ENCODE measurements at places on chromosomes 11 and 22. TPM values are rescaled to one million over a fixed set of nuclear protein-coding genes. Genes with fewer than 3 reads are reported as not detected.

ANO1 gene
- 7.5 TPM for total RNA-seq

CRYBB3 gene
- total RNA-seq = not detected

FUT4 gene
- 2.4 TPM for total RNA-seq

GRIA4 gene
- not detected for total RNA-seq

CLTCL1 gene
- 2.8 TPM for total RNA-seq

CDC42EP2 gene
- 7.1 TPM for total RNA-seq

GLYAT gene
- total RNA-seq = 0.60 TPM

OR10D3 gene
- not detected for total RNA-seq

TSGA10IP gene
- total RNA-seq = not detected

NAALAD2 gene
- 0.59 TPM for total RNA-seq

YPEL4 gene
- 1.1 TPM for total RNA-seq

- DNase-seq = no peak
Observed at GRCh38 chr11:133234883-133235282, 297.4 kb downstream of the OPCML start.

- no peak for DNase-seq
Observed at GRCh38 chr11:61959678-61960077, 7.8 kb downstream of the FTH1 start.

GRCh38 chr11:46290598-46291309, 13.3 kb downstream of the CREB3L1 start:
- DNase-seq = peak; percentile 96

DNA sequence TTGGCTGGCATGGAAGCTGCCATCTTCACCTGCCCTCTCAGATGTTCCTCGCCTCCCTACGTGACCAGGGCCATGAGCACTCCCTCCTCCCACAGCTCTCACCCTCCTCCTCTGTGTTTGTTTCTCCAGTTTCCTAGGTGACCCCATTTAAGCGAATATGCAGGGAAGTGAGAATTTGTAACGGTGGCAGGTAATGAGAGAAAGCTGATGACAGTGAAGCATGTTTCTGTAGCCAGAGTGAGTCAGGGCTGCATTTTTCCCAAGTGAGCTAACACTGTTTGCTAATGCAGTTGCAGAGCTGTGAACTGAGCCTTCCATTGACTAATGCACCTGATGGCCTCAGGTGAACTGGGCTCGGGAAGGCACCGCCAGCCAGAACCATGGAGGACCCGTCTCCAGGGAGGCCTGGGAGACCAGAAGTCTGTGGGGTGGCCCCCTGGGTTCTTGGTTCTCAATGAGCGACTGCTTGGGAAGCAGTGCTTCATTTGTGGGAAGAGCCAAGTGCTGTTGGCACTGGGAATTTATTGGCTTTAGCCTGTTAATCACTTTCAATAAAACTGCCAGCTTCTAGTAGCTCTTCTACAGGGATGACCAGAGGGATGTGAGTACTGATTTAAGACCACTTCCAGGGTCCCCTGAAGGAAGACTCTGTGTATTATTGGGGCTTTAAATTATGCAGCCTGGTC, 64.5 kb downstream of the BARX2 start:
- no peak for DNase-seq

GRCh38 chr22:37123649-37124048, 14.1 kb upstream of the TMPRSS6 start:
- DNase-seq = no peak

- DNase-seq = no peak
Observed at GRCh38 chr11:104895634-104896033, 2.6 kb downstream of the CASP12 start.

- DNase-seq = no peak
Observed at GRCh38 chr11:95536047-95536690, 253.4 kb downstream of the FAM76B start.

- DNase-seq = no peak
Observed at GRCh38 chr22:28450109-28450508, 229.5 kb downstream of the TTC28 start.

- DNase-seq = peak; percentile 11
Observed at GRCh38 chr22:31247726-31248125, 35.6 kb downstream of the LIMK2 start.

DNA sequence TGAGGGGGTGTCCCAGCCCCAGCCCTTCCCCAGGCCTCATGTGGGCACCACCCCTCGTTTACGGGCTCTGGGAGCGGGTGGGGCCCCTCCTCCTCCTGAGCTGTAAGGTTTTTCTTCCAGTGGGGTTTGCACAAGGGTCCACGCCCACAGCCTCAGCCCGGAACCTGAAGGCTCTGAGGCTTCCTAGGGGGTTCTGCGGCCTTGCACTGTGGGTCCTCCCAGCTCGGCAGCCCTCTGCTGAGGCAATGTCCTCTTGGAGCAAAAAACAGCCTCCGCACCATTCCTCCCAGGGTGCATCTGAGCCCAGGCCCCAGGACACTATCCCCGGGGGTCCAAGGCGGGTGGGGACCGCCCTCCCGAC, 14.1 kb downstream of the H19 start:
- DNase-seq = no peak

GRCh38 chr22:37420686-37421467, 6.4 kb downstream of the ELFN2 start:
- no peak for DNase-seq

DNA sequence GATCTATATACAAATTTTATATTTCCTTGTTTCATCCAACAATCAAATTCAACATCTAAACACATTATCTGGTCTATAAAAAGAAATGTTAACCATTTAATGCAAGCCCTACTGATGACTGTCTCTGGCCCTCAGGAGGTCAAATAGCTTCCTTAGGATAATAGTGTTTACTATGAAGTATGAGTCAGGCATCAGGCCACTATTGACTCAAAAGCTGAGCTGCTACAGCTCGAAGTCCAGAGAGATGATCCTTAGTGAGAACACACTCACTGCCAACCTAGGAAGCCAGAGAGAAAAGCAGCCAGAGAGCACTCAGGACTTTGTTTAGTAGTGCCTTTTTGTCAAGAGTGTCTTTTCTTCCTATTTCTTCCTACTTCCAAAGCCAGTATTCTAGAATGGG, 171.8 kb downstream of the SOX6 start:
- peak; percentile 2 for DNase-seq

DNA sequence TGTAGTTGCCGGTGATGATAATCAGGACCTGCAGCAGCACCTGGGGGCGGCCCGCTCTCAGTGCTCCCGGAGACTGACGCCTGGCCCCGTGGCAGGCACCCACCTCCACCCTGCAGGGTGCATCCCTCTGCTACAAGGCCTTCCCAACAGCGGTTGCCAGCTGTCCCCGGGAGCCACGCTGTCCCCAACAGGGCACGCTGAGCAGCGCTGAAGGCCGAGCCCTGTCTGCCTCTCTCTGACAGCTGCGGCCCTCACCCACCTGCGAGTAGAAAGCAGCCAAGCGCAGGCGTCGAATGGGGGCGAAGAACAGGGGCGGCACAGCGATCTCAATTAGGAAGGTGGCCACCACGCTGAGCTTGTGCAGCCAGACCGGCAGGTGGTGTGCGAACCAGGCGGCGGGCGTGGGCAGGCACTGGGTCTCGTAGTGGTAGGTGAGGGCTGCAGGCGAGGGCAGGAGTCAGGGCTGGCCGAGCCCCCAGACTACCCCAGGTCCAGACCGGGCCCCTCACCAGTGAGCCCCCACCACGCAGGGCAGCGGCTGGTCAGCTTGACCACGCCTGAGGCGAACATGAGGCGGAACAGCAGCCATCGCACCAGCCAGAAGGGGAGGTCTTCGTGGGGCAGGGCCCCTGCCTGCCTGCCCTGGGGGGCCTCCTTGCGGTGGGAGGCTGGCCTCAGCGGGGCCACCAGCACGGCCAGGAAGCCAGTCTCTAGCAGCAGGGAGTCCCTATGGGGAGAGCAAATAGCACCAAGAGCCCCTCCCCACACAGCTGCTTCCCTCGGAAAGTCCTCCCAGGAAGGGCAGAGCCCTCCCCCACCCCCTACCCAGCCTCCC, 1.5 kb downstream of the LMF2 start:
- DNase-seq = no peak

DNA sequence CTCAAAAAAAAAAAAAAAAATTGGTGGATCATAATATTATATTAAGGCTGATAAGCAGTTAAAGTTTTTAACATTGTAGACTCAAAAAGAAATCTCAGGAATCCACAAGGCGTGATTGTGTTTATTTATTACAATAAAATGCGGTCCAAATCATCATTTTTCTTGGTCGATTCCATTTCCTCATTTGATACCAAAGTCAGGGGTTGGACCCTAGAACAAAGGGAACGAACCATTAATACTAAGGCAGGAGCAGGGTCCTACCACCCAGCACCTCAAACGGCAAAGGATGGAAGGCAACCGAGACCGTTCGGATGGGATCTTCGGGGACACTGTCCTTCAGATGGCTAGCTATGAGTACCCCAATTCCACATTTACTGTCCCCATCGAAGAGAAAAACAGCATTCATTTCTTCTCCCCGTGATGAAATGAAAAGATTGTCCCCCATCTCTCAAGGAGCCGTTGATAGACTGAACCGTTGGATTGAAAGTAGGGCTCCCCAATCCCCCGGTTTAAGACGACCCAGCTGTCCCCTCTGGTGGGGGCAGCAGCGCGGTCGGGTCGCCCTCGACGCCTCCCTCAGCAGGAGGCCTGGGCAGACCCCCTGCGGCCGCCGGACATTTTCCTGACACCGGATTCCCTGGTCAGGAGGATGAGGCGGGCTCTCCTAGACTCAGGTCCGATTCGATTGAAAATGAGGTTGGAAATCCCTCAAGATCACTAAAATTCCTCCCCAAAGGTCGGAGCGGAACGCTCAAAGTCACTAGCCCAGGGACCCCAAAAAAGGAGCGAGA, 607 bp downstream of the DMC1 start:
- DNase-seq = no peak

- no peak for DNase-seq
Observed at GRCh38 chr11:115707180-115707905, 203.1 kb upstream of the CADM1 start.

DNA sequence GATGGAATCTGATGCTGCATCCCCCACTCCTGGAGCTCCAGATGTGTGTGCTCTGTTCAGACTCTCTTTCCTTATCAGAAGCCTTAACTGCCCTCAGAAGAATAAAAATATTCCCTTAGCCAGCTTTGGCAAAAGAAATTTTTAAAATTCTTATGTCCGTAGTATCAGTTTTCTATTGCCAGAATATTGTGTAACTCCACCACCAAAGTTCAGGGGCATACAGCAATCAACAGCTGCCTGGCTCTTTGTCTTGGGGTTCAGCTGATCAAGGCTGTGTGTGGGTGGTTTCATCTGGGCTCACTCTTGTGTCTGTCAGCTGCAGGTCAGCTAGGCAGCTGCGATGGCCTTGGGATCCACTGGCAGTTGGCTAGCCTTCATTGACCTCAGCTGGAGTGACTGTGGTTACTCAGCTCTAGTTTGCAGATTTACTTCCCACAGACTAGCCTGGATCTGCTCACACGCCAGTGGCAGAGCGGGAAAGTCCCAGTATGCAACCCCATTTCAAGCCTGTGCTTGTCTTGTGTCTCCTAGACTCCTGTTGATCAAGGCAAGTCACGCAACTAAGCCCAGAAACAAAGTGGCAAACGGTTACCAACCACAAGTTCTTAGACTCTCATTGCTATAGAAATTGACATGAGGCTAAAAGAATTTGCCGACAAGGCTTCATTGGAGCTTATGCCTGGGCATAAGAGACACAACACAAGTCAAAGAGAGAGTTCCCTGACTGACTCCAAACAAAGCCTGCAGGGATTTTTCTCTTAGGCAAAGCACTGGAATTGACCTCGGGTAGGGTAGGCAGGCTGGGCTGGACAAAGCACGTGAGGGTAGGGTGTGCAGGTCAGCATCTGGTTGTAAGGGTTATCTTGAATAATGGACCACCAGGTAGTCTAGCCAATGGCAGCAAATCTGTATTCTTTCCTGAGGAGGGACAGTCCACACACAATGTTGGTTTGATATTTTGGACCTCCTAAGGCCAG, 7.5 kb downstream of the TMEM138 start:
- peak; percentile 98 for DNase-seq

- no peak for DNase-seq
Observed at GRCh38 chr11:122563761-122564160, 91.8 kb upstream of the UBASH3B start.

GRCh38 chr11:131229221-131229620, 141.2 kb upstream of the NTM start:
- no peak for DNase-seq

DNA sequence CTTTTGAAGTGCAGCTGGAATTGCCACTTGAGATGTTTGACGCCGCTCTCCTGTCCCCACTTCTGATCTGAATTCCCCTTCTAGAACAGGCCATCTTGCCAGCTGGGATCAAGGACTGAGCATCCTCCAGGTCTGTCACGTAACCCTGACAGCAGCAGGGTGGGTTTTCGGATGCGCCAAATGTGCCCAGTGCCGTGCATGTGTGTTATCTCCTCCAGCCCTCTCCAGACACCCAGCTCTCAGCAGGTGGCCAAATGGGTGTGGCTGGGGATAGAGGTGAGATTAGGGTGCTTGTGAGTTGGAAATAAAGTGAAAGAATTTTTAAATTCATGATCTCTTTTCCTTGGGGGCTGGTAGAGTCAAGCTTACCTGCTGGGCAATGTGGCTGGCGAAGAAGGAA, 3.3 kb downstream of the OSBP2 start:
- DNase-seq = no peak

- peak; percentile 92 for DNase-seq
Observed at GRCh38 chr11:79413268-79413667, 27.6 kb downstream of the TENM4 start.

- peak; percentile 99 for DNase-seq
Observed at GRCh38 chr11:126113515-126113957, 50.9 kb upstream of the CDON start.

DNA sequence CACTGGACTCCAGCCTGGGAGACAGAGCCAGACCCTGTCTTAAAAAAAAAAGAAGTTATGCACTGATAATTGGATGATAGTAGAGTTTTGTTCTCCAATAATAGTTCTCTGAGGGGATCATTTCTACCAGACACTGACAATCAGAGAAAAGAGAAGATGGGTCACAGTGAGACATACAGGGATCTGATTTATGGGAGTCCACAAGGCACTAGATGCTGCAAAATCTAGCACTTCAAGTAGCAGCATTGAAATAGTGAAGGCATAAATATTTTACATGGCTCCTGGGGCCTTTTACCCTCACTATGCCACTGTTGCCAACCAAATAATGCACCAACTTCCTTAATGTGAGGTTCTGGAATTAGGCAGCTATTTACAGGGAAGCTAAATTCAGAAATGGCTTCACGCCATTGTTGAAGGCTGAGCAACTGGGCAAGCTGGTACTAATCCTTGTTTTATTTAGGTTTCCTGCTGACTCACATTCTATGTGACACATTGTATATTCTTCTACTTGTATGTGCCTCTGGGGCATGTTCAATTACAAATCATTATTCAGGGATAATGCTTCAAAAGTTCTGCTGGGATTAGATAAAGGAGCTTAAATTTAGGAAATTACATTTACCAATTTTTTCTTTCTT, 38.2 kb upstream of the ABTB2 start:
- peak; percentile 76 for DNase-seq

- no peak for DNase-seq
Observed at GRCh38 chr22:46891382-46891951, 129.0 kb downstream of the TBC1D22A start.

Data from RPMI7951 (cell line).